Lung (tissue), 17 donors: ENCODE measurements at places on chromosomes 5 and 9. TPM values are rescaled to one million over a fixed set of nuclear protein-coding genes. Genes with fewer than 3 reads are reported as not detected.

- DNase-seq, result no peak
- H3K4me3 ChIP-seq, result no peak overlapping the region
- no peaks in the 10 kb centered on the region for H3K36me3 ChIP-seq
- no peak overlapping the region for H3K27ac ChIP-seq
- no peaks in the 10 kb centered on the region for H3K4me1 ChIP-seq
These were observed 63.3 kb upstream of the SLC30A5 start for GRCh38 chr5:69030358-69031062.

IFNA17 gene
- not detected for polyA plus RNA-seq

DNA sequence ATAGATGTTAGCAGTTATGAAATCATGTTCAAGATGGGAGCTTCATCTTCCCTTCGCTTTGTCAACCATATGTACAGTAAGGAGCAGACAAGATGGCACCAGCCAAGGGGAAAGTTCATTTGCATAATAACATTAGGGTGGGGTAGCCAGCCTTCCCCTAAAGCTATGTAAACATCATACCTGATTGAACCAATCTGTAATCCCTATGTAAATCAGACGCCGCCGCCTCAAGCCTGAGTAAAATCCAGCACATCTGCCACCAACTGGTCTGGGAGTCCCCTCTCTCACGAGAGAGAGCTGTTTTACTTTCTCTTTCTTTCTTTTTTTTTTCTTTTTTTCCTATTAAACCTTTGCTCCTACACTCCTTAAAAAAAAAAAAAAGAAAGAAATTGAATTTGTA, 30.8 kb upstream of the REEP2 start:
- H3K27me3 ChIP-seq, result no peaks in the 10 kb centered on the region
- H3K4me3 ChIP-seq, result no peak overlapping the region
- no peak overlapping the region for H3K27ac ChIP-seq
- no peak for DNase-seq
- H3K4me1 ChIP-seq, result no peaks in the 10 kb centered on the region

PCDHGA6 gene
- 0.96 TPM for polyA plus RNA-seq

ANKRD34B gene
- polyA plus RNA-seq, result 0.13 TPM
